ENCODE measurements at places on chromosomes 5 and 9.

- no peak for DNase-seq
These were observed 8.3 kb downstream of the KIF2A start for GRCh38 chr5:62314213-62314830.

DNA sequence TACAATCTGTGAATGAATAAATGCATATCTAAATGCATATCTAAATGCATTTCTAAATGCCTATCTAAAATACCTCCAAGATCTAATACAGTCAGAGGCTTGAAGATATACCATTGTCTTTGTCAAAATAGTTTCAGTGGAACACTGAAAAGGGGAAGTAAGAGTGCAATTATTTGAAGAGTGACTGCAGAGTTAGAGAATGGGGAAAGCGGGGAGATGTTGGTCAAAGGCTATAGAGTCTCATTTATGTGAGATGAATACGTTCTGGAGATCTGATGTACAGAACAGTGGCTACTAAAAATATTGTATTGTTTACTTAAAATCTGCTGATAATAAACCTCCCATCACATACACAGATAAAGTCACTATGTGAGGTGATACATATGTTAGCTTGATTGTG is 1126.2 kb upstream of the CDH9 start:
- no peak for DNase-seq

- no peak for DNase-seq
These were observed 52.4 kb downstream of the NIPBL start for GRCh38 chr5:36928947-36929346.

DNA sequence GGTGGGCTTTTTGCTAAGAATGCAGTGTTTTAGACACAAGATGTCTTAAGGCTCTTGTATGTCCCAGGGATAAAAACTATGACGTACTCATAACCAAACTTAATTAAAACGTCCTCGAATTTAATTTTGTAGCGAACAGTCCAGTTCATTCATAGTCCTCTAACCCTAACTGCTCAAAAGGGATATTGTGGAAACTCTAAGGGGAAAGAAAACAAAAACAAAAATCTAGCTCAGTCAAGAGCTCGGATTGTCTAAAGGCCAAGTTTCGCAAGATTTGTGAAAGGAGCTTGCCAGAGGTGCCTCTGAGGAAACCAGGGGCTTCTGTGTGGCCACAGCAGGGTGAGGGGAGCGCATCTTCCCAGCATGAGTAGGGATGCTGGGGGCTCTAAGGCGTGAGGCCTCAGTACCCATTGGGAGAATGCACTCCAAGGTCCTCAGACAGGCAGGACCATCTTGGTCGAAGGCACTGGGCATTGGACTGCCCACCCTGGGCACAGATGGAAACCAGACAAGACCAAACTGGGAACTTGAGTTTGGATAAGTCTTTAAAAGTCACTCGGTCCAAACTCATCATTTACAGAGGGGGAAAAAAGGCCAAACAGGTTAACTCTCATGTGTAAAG is 71.8 kb downstream of the PRRT1B start:
- no peak for DNase-seq

- no peak for DNase-seq
These were observed 109.8 kb downstream of the GIN1 start for GRCh38 chr5:103010168-103010567.

DNA sequence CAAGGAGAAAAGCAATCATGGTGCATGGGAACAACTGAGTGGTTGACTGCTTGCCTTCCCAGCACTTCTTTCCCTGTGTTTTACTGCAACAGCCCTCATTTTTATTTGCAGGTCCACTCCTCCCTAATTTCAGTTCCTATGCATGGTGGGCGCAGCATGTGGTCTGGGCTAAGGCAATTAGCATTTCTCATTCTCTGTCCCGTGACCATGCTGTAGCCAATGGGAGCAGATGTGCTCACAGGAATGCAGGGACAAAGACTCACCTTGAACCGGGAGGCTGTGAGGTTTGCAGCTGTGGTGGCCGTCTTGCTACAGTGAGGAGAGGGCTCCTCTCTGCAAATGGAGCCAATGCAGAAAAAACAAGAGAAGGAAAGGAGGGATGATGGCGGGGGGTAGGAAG is 315.5 kb downstream of the SLIT3 start:
- no peak for DNase-seq

GRCh38 chr9:19998153-19998552 is 209.3 kb upstream of the SLC24A2 start:
- peak; percentile 44 for DNase-seq

DNA sequence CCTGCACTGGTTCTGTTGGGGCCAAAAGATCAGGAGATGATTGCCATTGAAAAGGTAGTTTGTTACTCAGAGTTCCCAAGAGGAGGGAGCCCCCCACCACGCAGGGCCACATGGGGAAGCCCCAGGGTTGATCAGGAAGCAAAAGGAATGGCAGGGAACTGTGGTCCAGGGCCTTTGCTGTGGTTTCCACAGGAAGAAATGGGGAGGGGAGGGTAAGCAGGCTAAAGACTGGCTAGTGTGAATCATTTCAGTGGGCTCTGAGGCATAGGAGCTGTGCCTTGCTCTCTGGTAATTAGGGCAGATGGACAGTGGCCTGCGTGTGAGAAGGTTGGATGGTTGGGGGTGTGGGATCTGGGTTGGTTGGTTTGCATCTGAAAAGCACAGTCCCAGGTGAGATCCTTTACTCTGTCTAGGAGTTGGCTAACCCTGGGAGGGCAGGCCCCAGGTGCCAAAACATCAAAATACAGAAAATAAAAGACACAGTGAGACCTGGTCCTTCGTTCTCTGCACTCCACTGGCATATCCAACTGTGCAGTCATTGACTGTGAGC is 66.1 kb downstream of the PTPDC1 start:
- DNase-seq, result no peak

DNA sequence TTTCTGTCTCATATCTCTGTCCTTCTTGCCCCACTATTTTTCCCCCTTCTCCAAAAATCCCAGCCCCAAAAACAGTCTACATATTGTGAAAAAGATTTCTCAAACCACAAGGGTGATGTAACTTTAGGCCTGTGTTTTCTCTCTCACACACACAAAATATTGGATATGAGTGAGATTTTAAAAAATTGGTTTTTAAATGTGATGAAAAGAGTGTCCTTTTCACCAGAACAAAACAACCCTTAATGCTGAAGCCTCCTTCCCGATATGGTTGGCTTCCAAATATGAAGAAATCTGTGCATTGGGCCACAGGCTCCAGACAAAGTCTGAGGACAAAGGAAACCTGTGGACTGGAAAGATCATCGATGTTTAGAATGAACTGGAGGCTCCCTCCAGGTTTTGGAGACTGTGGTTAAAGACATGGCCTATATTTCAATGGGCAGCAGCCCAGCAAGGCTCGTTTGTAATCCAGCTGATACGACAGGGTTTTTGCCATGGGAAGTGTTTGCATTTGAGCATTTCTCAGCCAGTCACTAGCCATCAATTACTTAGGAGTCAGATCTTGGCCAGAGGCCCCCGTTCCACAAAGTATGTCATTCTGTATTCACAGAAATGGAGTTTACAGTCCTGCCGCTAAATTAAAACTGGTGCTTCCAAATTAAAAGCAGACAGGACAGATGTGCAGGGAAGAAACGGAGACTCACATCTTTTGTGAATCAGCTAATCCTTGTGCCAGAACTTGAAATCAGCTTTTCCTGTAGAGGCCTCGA is 546.3 kb downstream of the EBF1 start:
- DNase-seq, result no peak

DNA sequence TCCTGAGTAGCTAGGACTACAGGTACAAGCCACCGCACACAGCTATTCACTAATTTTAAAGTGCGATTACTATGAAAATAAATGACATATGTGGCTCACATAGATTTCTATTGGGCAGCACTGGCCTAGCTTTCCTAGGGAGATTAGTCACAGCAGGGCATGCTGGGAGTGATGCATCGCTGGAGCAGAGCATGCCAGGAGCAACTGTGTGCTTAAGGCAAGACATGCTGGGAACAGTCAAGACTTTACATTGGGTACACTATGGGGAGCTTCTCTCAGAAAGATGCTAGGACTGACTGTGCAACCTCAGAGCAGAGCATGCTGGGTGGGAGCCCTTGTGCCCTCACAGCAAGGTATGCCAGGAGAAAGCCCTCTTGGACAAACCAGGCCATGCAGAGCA is 9.3 kb downstream of the ST6GALNAC6 start:
- DNase-seq, result no peak

DNA sequence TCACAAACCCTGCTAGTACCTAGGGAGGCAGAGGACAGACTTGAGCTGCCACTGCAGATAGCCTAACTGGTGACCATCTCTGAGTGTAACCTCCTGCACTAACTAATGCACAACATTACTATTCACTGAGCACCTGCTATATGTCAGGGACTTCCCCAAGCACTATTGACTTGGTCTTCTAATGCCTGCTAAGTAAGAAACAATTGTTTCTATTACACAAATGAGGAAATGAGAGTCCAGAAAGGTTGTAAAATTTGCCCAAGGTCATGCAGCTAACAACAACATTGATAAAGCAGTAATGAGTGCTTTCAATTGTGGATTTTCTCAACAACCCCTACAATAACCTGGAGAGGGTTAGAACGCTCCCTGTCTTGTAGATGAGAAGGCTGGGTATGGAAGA is 183.7 kb downstream of the ZNF462 start:
- no peak for DNase-seq
